Heart right ventricle (tissue), 16 donors: ENCODE measurements at places on chromosomes 12 and 14. TPM values are rescaled to one million over a fixed set of nuclear protein-coding genes. Genes with fewer than 3 reads are reported as not detected.
A peak's percentile ranks its signal among the peaks of the same experiment; 100 is the strongest.

VRTN gene
- total RNA-seq, result not detected

DNA sequence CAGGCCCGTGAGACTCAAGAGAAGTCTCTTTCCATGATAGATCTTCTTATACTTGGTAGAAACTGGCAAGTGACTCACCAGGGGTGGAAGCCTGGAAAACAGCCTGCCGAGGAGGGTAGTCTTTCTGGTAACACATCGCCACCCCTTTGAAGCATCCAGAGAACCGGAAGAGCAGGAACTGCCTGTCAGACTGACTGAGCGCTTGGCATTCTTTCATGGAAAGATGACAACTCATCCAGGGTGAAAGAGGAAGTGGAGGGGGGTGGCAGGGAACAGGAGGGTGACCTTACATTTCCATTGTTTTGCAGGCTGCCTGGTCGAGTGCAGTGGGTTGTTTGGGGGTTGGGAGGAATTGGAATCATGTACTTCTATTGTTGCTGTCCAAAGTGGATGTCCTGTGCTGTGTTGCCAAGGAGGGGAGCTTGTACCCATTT, 34.5 kb downstream of the PRKCH start:
- peak; percentile 80 for DNase-seq

KCNJ8 gene
- 46.0 TPM for total RNA-seq

CIT gene
- 1.7 TPM for total RNA-seq

LMNTD1 gene
- total RNA-seq, result not detected

DNA sequence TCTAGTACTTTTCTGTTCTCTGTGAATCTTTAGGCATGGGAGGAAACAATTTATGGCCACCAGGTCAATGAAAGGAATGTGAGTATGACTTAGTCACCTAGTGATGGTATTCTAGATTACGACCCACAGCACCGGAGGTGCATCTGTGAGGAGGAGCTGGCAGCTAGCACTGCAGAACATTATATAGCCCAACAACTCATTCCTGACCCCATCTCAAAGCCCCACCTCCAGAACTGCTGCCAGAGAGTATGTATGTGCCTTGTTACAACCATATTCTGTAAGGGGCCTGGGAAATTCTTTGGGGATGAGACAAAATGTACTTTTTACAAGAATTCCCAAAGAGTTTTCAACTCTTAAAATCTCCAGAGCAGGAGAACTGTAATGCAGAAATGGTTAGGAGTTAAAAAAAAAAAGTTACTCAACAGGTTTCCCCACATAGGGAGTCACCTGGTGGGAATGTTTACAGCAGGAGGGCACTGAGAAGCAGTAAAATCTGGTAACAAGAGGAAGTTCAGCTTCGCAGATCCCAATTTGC, 34.9 kb upstream of the CERS5 start:
- no peak for DNase-seq

DNA sequence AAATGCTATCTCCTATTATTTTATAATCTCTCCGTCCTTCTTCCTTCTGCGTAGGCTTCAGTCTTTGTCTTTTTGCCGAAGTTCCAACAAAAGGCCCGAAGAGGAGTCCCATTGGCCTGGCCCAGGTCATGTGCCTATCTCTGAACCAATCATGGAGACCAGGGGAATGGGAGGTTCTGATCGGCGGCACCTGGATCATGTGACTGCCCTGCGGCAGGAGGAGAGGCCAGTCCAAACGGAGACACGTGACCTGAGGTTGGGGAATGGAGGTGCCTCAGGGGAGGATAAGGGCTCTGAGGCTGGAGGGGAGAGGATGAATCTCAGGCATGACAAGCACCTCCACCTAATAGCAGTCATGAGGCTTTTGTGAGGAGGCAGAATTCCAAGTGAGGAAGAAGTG, 86.0 kb downstream of the AACS start:
- DNase-seq, result no peak

- DNase-seq, result no peak
Observed at GRCh38 chr14:99657645-99658155, 12.8 kb downstream of the HHIPL1 start.

DNA sequence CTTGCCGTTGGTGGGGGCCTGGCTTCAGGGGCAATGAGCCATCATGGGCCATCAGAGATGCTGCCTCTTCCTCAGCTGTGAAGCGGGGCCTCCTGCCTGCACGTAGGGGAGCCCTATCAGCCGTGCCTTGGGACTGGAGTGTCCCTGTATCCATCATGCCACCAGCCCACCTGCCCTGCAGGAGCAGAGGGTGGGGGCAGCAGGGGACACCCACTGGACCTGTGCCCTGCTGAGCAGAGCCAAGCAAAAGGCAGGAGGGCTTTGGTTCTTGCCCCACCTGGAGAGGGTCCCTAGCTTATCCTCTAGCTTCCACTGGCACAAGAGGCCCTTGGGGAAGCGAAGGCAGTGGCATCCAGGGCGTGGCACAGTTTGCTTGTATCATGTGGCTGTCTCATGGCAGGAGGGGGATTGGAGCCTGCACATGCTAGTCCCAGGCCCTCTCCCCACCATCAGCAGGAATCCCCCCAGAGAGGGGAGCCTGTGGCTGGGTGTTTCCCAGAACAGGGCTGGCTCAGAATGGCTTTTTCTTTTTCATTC, 10.1 kb downstream of the ADSS1 start:
- DNase-seq, result peak; percentile 14
